NCI-H1105 (cell line): ENCODE measurements at places on chromosomes 1 and 21.

DNA sequence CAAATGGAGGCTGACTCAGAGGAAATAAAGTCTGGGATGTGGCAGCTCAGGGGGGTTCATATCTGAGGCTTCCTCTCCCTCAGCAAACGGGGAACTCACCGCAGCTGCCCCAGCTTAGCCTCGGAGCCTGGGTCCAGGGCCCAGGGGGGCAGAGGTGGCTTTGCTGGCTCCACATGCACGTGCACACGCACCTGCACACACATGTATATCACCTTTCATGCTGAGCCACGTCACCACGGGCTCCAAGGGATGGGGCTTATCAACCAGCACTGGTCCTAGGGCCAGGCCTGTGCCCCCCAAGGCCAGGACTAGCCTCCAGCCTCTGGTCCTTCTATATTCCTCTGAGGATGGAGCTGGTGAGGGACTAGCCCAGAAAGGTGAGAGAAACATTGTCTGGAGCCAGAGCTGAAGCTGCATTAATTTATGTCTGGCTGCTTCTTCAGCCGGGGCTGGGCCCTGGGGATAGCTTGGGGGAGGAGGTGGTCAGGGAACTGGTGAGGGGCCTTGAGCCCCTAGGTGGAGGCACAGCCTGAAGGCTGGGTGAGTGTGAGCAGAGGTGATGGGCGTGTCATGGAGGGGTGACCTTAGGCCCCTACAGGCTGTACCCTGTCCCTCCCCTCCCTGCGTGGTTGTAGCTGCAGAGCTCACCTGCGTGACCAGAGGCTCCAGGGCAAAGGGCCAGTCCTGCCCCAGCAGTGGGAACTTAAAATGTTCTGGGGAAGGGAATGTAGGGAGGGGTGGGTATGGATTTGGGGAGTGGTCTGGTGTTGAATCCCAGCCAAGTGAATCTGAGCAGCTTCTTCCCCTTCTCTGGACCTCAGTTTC is 520.8 kb downstream of the PTPRU start:
- DNase-seq, result no peak

- no peak for DNase-seq
Measured at GRCh38 chr1:102572637-102573036, 535.7 kb downstream of the COL11A1 start.

GRCh38 chr1:20875198-20875973 is 88.3 kb upstream of the HP1BP3 start:
- DNase-seq, result no peak

- no peak for DNase-seq
Measured at GRCh38 chr1:79100385-79100784, 93.9 kb upstream of the ADGRL4 start.

GRCh38 chr1:243917863-243918565 is 68.0 kb upstream of the AKT3 start:
- DNase-seq, result no peak

DNA sequence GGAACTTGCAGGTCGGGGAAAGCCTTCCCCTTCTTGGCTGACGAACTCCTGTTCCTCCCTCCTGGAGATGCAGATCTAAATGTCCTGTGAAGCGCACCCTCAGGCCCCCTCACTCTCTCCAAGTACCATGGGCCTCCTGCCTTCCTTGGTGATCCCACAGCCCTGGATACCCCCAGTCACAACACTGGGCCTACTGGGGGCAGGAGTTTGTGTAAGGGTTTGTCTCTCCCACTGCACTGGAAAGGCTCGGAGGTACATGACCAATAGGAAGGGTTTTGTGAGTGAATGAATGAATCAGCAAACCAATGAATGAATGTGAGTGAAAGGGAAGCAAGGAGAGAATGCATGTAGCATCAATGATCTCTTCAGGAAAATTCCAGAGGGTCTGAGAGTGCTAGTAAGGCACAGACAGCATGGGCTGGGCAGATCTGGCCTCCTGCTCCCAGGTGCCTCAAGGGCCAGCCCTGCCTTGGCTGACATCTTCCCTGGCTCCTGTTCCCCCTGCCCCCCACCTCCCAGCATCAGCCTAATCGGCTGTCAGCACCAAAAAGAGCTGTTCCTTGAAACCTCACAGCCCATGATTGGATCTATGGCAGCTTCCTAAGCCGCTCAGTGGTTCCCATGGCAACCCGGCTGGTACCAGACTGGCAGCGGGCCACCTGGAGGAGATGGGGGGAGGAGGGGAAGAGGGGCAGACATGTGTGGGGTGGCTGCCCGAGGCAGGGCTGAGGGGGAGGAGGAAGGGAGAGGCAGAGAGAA is 95.8 kb downstream of the VWA5B1 start:
- peak; percentile 92 for DNase-seq

DNA sequence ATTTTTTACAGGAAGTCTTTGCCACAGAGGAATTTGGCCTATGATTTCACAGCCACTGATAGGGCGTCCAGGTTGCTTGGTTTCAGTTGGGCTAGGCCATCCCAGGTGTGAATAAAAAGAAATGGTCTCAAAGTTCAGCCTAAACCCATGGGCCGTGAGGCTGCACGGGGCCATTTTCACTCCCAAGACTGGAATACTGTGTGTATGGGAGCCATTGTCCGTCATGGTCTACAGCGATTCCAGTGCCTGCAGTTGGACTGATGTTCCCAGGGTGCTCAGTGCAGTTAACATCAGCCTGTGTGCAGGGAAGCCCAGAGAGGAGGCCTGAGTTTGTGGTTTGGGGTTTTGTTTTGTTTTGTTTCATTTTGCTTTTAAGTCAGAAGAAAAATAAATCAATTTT is 133.2 kb downstream of the ADSS2 start:
- DNase-seq, result no peak

DNA sequence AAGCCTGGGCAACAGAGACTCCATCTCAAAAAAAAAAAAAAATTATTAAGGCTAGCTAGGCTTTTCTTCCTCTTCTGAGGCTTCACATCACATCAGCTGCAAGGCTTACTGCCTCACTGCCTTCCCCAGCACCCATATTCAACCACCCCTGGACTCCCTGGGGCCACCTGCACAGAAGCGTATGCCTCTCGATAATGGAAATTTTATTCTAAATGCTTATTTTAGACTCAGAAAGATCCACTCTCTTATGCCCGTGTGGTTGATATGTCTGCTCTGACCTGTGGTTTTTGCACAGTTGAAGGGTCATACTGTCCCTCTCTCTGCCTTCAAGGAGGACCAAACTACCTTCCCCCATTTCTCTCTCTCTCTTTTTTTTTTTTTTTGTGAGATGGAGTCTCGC is 1.5 kb upstream of the FCRLA start:
- DNase-seq, result no peak

- no peak for DNase-seq
Measured at GRCh38 chr1:98919211-98919610, 85.5 kb downstream of the PLPPR5 start.

GRCh38 chr1:109490029-109490933 is 3.6 kb upstream of the CYB561D1 start:
- peak; percentile 35 for DNase-seq

DNA sequence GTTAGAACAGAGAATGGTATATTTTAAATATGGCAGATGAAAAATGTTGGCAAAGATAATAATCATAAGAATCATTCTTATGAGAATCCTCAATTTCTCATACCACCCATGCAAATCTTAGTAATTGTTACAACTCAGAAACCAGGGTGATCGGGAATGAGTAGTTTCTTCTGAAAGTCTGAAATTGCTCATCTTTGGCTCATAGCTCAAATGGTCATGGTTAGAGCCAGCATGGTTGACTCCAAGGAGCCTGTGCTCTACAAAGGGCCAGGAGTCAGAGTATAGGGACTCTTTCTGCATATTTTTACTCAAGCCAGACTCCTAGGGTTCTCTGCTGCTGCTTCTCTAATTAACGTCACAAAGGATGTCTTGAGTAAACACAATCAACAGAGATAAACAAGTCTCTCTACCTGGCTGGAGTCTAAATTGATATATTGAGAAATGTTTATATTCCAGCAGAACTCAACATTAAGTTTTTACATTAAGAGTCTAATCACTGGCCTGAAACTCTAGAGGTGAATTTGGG is 1.9 kb upstream of the ETV3 start:
- no peak for DNase-seq

GRCh38 chr1:231106347-231106746 is 55.5 kb upstream of the TRIM67 start:
- DNase-seq, result no peak
